HFFc6 (cell line): ENCODE measurements at places on chromosomes 2 and 18. TPM values are rescaled to one million over a fixed set of nuclear protein-coding genes. Genes with fewer than 3 reads are reported as not detected.

- no peaks in the 10 kb centered on the region for H3K27me3 ChIP-seq
- H3K27ac ChIP-seq: no peak overlapping the region
- DNase-seq: no peak
- H3K4me3 ChIP-seq: no peak overlapping the region
Measured at GRCh38 chr2:143081616-143082015, 47.6 kb upstream of the ARHGAP15 start.

- peaks cover 10% of the 10 kb centered on the region for H3K27me3 ChIP-seq
- H3K4me3 ChIP-seq: no peak overlapping the region
- no peaks in the 10 kb centered on the region for H3K36me3 ChIP-seq
Measured at GRCh38 chr2:119085613-119086012, 72.9 kb downstream of the C1QL2 start.

DNA sequence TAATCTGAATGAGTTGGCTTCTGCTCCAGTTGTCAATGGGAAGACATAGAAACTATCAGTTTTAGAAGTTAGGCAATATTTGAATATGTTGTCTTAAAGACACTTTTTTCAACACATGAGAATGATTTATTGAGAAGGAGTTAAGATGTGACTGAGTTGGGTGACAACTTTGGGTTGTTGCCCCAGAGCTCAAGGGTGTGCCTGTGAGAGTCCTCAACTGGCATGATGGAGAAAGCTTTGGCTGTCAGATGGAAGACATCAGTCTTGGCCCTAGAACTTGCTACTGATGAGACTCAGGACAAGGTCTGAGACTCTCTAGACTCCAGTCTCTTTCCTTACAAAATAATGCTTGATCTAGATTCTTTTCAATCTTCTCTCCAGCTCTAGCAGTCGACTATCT lies 69.0 kb upstream of the CTAGE1 start:
- H3K27ac ChIP-seq: no peak overlapping the region
- H3K36me3 ChIP-seq: peaks cover 6% of the 10 kb centered on the region
- H3K27me3 ChIP-seq: no peaks in the 10 kb centered on the region; the same call in 1 of the 2 replicates
- no peak overlapping the region for H3K4me3 ChIP-seq
- no peak for DNase-seq

Gene FAM237A
- not detected in 3 replicates for total RNA-seq
